ENCODE measurements at places on chromosomes 6 and 20. TPM values are rescaled to one million over a fixed set of nuclear protein-coding genes. Genes with fewer than 3 reads are reported as not detected.
A peak's percentile ranks its signal among the peaks of the same experiment; 100 is the strongest.

DNA sequence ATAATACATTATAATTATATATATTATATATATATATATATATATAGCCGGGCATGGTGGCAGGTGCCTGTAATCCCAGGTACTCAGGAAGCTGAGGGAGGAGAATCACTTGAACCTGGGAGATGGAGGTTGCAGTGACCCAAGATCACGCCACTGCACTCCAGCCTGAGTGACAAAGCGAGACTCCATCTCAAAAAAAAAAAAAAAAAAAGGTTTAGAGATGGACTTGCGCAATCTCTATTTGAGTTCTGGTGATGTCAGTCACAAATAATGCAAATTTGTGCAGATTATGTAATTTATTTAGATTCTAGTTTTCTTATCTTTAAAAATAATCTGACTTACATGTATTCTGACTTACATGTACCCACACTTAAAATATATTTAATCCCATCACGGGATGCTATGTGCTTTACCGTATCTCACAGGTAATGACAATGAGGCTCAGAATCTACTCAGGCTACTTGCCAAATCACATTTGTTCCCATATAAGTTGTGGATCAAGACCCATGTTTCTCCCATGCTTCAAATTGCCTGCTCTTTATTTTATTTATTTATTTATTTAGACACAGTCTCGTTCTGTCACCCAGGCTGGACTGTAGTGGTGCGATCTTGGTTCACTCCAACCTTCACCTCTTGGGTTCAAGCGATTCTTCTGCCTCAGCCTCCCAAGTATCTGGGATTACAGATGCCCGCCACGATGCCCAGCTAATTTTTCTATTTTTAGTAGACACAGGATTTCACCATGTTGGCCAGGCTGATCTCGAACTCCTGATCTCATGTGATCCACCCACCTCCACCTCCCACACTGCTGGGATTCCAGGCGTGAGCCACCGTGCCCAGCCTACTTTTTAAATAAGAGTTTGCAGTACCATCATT lies 7.6 kb upstream of the UST start:
- no peak overlapping the region for H3K4me3 ChIP-seq
- no peak overlapping the region for H3K27ac ChIP-seq
- DNase-seq: peak; percentile 44

- no peak for DNase-seq
- peaks cover 5% of the 10 kb centered on the region for H3K4me1 ChIP-seq
- peaks cover 41% of the 10 kb centered on the region for H3K36me3 ChIP-seq
- no peak overlapping the region for H3K27ac ChIP-seq
- H3K4me3 ChIP-seq: no peak overlapping the region
Measured at GRCh38 chr6:56450376-56450775, 192.3 kb downstream of the DST start.

GRCh38 chr20:24378661-24379483 lies 90.6 kb upstream of the SYNDIG1 start:
- H3K27ac ChIP-seq: peak overlapping the region; percentile 50
- no peaks in the 10 kb centered on the region for H3K27me3 ChIP-seq
- H3K4me1 ChIP-seq: peaks cover 11% of the 10 kb centered on the region
- peak; percentile 15 for DNase-seq
- H3K4me3 ChIP-seq: no peak overlapping the region
- H3K36me3 ChIP-seq: no peaks in the 10 kb centered on the region

Gene CST11
- not detected for polyA plus RNA-seq

DNA sequence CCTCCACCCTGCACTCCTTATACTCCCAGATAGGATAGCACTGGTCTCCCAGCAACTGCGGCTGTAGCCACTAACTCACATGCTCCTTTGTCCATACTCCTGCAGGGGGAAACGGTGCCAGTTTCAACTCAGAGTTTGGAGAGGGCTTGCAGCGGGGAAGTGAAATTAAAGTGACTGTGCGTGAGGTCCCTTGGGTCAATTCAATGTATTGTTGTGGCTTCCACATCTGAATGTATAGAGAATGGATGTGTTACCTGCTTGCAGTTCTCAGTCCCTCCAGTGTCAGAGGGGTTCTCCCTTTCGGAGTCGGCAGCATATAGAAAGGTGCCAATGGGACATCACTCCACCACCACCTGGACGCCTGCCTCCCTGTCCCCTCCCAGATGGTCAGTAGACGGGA lies 93.6 kb upstream of the CNKSR3 start:
- no peak for DNase-seq
- 0 out of 2 replicates have a peak, but pooled peaks cover 7% of the 10 kb centered on the region for H3K27me3 ChIP-seq
- no peak overlapping the region for H3K27ac ChIP-seq
- no peaks in the 10 kb centered on the region for H3K36me3 ChIP-seq
- H3K4me3 ChIP-seq: no peak overlapping the region

DNA sequence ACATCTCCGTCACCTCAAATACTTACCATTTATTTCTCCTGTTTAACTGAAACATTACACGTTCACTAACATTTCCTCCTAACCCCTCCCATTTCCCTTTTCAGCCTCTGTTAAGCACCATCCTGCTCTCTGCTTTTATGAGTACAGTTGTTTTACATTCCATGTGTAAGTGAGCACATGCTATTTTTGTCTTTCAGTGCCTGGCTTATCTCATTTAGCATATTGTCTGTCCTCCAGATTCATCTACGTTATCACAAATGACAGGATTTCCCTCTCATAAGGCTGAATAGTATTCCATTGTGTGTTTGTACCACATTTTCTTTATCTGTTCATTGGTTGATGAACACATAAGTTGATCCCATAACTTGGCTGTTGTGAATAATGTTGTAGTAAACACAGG lies 22.7 kb downstream of the TAF11 start:
- H3K4me1 ChIP-seq: no peaks in the 10 kb centered on the region
- no peak overlapping the region for H3K4me3 ChIP-seq
- peaks cover 28% of the 10 kb centered on the region for H3K36me3 ChIP-seq
- DNase-seq: no peak

Gene NMBR
- polyA plus RNA-seq: not detected

DNA sequence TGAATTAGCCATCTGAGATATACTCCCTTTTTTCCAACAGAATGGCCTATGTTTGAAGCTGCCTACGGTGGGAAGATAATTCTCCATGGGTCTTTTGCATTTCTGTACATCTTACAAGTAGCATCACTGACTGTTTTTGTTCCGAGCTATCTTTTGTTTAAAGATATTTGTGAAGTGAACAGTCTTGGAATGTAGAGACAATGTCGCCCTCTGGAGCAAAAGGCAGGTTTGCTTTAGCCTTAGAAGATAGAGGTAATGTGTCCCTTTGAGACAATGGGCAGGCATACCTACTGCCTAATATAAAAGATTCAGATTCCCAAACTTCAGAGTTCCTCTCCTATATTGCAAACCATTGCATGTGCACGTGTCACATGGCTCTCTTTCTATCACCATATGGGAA lies 347.8 kb upstream of the CNR1 start:
- no peaks in the 10 kb centered on the region for H3K4me1 ChIP-seq
- DNase-seq: peak; percentile 3
- H3K27ac ChIP-seq: no peak overlapping the region
- no peak overlapping the region for H3K4me3 ChIP-seq

Gene PGC
- not detected for polyA plus RNA-seq

DNA sequence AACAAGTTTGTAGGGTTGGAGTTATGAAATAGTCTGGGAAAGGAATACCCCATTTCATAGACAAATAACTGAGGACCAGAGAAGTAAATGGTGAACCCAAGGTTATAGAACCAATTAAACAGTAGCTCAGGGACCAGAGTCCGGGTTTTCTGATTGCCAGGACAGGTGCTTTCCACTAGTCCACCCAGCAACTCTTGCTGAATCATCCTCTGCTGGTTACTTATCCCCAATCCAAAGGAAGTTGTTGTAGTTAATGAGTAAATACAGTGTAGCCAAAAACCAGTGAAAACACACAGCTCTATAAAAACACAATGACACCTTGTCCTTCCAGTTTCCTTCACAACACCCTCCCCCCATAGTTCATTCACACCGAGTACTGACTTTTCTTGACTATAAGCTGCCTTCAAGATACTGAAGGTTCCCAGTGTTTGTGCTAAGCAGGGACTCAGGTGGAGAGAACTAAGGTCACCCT lies 766 bp upstream of the TINAG start:
- H3K27ac ChIP-seq: no peak overlapping the region
- no peak overlapping the region for H3K4me3 ChIP-seq
- H3K4me1 ChIP-seq: no peaks in the 10 kb centered on the region
- no peak for DNase-seq

DNA sequence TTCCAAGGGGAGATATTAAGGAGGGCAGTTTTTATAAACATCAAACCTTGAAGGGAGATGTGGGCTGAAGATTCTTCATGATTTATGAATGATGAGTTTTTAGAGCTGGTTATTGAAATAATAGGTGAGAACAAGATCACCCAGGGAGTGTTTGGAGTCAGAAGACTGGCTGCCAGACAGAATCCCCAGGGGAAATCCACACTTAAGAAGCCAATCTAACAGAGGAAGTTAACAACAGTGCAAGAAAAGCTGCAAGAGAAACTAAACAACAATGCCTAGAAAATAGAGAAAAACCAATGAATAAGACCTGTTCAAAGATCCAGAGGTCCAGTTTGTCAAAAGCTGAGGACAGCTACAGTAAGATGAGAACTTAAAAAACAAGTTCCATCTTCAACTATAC lies 167.9 kb upstream of the MAN1A1 start:
- H3K4me3 ChIP-seq: no peak overlapping the region
- H3K4me1 ChIP-seq: 0 out of 2 replicates have a peak, but pooled peaks cover 2% of the 10 kb centered on the region
- H3K27ac ChIP-seq: no peak overlapping the region
- no peaks in the 10 kb centered on the region for H3K36me3 ChIP-seq

Gene PDYN
- not detected for polyA plus RNA-seq

DNA sequence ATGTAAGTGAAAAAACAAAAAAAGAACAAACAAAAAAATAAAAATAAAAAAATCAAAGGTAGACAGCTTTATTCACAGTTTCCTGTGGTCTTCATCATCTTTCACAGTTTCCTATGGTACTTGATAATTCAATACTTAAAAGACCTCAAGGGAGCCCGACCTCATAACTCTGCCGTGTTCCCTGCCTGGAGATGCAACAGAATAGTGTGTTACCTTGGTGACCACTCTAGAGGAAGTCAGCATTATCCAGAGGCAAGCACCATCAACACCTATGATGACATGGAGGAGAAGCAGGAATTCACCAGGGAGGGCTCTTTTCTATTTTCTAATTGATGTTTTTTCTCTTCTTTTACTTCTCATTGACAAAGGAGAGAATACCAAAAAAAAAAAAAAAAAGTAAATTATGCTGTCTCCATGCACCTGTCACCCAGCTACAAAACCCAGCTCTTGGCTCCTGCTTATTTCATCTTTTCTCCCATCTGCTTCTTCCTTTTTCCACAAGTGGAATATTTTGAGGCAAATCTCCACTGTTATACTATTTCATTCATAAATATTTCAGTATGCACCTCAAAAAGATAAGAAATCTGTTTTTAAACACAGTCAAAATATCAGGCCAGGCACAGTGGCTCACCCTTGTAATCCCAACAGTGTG lies 95.8 kb upstream of the STXBP5 start:
- no peak overlapping the region for H3K4me3 ChIP-seq
- no peak overlapping the region for H3K27ac ChIP-seq
- no peaks in the 10 kb centered on the region for H3K27me3 ChIP-seq
- no peaks in the 10 kb centered on the region for H3K36me3 ChIP-seq
- 0 out of 2 replicates have a peak, but pooled peaks cover 4% of the 10 kb centered on the region for H3K4me1 ChIP-seq

DNA sequence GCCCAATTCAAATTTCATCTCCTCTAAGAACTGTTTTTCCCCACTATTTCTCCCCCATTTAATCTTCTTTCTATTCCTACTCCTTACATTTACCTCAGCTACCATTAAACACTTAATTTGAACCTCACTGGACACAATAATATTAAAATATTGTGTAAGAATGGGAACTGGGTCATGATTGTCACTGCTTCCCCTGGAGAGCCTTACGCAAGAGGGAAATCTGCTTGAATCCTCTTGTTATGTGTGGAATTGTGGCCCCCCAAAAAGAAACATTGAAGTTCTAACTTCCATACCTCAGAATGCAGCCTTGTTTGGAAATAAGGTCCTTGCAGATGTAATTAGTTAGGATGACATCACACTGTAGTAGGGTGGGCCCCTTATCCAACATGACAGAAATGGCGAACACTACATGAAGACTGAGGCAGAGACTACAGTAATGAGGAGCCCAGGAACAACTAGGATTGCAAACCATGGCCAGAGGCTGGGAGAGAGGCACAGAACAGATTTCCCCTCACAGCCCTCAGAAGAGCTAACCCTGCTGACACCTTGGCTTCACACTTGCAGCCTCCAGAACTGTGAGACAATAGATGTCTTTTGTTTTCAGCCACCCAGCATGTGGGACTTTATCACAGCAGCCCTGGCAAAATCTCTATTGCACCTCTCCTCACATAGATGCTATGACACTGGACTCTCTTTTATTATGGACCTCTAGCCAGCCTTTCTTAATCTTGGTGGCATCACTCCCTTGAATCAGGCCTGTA lies 29.9 kb downstream of the HIVEP2 start:
- no peaks in the 10 kb centered on the region for H3K27me3 ChIP-seq
- peaks cover 22% of the 10 kb centered on the region for H3K4me1 ChIP-seq
- 0 out of 2 replicates have a peak, but pooled peaks cover 17% of the 10 kb centered on the region for H3K36me3 ChIP-seq
- no peak overlapping the region for H3K27ac ChIP-seq
- no peak overlapping the region for H3K4me3 ChIP-seq

- H3K27ac ChIP-seq: no peak overlapping the region
- H3K36me3 ChIP-seq: no peaks in the 10 kb centered on the region
- peaks cover 24% of the 10 kb centered on the region for H3K4me1 ChIP-seq
- no peak for DNase-seq
- H3K27me3 ChIP-seq: no peaks in the 10 kb centered on the region
- no peak overlapping the region for H3K4me3 ChIP-seq
Measured at GRCh38 chr6:110093981-110094380, 85.5 kb downstream of the WASF1 start.

Gene TNNC2
- 0.83 TPM for polyA plus RNA-seq

Gene FAM209B
- not detected for polyA plus RNA-seq

- H3K27me3 ChIP-seq: no peaks in the 10 kb centered on the region
- peaks cover 9% of the 10 kb centered on the region for H3K4me1 ChIP-seq
- no peak overlapping the region for H3K4me3 ChIP-seq
Measured at GRCh38 chr6:13715444-13715883, 3.8 kb upstream of the RANBP9 start.

DNA sequence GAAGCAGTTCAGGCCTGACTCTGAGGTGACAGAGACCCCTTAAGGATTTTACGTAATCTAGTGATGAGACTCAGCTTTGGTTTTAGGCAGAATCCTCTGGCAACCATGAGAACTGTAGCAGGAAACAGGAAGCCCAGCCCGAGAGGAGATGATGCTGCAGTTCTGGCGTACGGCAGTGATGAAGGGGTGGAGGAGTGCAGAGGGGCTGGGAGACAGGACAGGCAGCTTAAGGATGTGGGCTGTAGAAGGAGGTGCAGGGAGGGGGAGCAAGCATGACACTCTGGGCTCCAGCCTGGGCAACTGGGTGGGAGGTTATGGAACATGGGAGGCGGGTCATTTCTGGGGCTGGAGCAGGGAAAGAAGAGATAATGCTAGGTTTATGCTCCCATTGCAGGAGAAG lies 67.1 kb downstream of the LRFN2 start:
- H3K36me3 ChIP-seq: no peaks in the 10 kb centered on the region
- H3K4me3 ChIP-seq: no peak overlapping the region
- no peaks in the 10 kb centered on the region for H3K4me1 ChIP-seq
- H3K27ac ChIP-seq: no peak overlapping the region
- no peaks in the 10 kb centered on the region for H3K27me3 ChIP-seq

Gene ADGB
- not detected for polyA plus RNA-seq

All from GM23248 (cell line).